ENCODE measurements at places on chromosomes 3 and 15.
A peak's percentile ranks its signal among the peaks of the same experiment; 100 is the strongest.

DNA sequence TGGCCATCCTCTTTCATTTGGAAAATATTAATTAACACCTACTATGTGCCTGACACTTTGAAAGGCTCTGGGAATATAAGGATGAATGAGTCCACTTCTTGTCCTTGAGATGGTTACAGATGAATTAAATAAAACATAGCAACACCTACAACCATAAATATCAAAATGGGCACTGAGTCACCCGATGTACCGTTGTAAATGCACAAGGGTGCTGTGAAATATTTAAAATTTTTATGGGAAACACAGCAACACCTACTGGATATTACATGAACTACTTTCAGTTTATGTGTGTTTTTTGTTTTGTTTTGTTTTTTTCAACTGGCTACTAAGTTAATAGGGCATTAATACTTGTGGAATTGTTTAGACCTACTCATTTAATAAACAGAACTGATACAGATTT lies 239.0 kb upstream of the NAALADL2 start:
- peak; percentile 22 for DNase-seq

DNA sequence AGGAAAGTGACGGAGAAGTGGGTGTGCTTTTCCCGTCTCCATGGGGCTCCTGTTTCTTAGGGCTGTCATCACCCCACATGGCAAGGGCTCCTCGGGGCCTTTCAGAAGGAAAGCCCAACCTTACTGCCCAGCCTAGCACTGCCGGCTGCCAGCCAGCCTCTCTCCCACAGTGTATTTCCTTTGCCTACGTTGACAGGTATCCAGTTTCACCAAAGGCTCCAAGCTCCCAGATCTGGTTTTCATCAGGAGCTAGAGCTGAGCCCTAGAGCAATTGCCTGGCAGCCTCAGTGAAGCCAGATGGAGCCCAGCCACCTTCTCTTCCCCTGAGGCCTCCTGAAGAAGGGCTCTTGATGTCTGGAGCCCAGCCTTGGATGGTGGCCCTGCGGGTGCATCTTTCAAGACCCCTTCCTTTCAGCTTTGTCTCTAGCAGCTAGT lies 20.2 kb downstream of the CRABP1 start:
- DNase-seq, result no peak

- no peak for DNase-seq
Observed at GRCh38 chr3:167909952-167910351, 174.4 kb downstream of the SERPINI1 start.

GRCh38 chr15:90709278-90709677 lies 7.9 kb upstream of the BLM start:
- DNase-seq, result no peak

- DNase-seq, result no peak
Observed at GRCh38 chr3:166706094-166706493, 674.0 kb downstream of the ZBBX start.

GRCh38 chr15:39645138-39645975 lies 64.5 kb downstream of the THBS1 start:
- no peak for DNase-seq

DNA sequence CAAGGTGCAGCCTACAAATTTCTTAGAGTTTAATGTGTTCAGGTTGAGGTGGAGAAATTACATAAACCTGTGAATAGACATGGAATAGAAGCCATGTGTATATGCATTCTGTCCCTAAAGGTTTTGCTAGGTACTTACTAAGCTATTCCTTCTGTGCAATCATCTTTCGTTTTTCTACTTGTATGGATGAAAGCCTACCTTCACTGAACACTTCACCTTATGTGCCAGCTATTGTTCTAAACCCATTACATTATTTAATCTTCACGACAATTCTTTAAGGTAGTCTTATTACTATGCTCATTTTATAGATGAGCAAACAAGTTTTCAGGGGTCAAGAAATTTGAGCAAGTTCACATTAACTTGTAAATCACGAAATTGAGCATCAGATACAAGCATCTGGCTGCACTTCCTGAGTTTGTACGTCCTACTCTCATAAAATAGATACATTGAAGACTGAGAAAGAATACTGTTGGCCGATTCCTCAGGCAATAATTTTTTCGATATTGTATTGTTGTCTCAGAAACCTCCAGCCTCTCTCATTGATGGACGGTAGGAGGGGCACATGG lies 635 bp upstream of the RCN2 start:
- DNase-seq, result no peak

DNA sequence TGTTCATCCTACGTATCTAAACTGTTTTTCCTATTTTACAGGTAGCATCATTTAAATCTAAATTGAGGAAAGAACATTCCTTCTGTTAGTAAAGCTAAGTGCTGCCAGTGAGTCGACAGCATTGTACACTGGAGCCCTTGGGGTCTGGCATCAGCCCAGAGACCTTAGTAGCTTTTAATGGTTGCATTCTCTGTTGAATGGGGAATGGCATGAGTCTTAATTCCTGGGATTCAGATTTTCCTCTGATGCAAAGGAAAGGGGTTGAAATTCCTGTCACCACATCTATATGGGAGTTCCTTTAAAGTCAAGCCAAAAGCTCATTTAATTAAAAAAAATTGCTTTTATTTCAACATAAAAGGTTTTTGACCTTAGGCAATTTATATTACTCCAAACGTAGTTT lies 148.4 kb upstream of the GBE1 start:
- no peak for DNase-seq

- DNase-seq, result no peak
Observed at GRCh38 chr3:30263925-30264313, 342.5 kb upstream of the TGFBR2 start.

DNA sequence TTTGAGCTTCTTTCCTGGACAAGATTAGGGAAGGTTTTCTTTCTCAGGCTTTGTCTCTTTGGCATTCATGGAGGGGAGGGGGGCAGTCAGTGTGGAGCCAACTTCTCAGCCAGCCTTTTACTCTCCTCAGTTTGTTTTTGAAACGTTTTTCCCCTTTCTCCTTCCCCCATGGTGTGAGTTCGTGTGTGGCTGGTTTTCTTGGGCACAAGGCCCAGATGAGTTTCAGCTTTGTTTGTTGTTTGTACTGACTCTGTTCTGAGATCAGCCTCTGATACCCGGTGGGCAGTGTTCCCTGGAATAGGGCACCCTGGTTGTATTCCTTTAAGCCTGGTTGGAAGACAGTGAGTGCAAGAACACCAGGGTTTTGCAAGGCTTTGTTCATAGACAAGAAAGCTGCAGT lies 168.2 kb upstream of the RARB start:
- peak; percentile 47 for DNase-seq

DNA sequence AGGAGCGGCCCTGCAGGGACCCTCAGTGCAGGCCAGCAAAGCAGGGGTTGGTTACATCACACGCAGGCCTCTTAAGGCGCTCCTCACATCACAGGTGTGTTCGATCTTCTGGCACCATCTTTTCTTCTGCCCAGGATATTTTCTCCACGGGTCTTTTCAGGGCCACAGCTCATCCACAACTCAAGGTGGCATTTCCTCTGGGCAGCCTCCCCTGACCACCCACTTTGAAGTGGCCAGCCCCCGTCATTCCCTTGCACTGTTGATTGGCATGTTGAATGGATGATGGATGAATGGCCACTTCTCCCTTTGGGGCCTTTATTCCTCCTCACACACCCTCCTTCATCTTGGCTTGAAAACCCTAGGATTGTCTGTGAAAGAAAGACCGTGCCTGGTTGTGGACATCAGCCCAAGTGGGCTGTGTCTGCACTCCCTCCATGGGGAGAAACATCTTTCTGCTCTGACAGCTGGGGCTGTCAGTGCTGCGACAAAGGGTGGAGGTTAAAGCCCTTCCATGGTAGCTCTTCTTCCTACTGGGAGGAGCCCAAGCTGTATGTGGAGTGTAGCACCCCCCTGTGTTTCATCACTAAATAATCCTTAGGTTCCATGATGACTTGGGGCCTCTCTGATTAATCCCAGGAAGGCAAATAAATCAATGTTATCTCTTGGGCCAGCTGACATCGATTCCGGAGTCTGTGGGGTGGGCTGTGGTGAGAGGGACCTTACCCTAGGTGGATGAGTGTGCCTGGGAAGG lies 102.5 kb downstream of the EPHB1 start:
- no peak for DNase-seq

DNA sequence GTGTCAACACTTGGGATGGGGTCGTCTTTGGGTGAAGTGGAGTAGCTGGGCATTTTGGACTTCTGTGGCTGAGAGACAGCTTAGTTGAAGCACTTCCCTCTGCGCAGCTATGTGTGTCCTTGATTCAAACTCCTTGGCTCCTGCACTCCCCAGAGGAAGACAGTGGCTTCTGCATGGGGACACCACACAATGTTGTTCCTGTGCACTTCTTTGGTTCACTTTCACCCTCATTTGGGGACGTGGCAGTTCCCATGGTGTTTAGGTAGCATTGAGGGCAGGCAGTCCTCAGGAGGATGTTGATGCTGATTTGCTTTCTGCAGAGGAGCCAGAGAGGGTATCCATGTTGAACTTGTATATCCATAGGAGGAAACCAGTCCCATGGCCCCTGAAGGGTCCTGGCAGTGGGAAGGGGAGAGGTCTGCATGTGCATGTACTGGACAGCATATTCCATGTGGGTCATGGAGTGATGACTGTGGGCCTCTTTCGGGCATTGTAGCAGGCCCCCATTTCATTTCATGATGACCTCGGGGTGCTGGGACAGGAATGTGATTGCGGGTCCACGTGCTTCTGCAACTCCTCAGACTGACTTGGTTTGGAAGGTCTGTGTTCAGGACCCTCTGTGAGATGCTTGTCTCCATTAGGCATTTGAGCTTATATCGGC lies 135.4 kb downstream of the SNRPN start:
- no peak for DNase-seq

DNA sequence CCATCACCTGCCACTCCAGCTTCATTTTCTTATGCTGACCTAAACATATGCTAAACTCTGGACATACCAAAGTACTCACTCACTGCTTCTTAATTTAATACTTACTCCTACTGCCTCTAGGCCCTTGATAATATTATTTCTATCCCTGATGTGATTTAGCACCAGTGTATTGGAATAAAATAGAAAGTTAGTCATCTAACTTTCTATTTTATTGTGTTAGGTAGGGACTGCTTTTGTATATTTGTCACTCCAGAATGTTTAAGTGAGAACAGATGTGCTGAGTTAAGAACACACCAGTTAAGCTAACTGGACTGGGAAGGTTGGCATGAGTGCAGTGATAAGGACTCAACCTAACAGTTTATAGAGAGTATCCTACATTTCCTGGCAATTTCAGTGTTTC lies 6.5 kb upstream of the CLDN16 start:
- DNase-seq, result peak; percentile 26

GRCh38 chr3:191047930-191048329 lies 151.1 kb upstream of the OSTN start:
- DNase-seq, result no peak

DNA sequence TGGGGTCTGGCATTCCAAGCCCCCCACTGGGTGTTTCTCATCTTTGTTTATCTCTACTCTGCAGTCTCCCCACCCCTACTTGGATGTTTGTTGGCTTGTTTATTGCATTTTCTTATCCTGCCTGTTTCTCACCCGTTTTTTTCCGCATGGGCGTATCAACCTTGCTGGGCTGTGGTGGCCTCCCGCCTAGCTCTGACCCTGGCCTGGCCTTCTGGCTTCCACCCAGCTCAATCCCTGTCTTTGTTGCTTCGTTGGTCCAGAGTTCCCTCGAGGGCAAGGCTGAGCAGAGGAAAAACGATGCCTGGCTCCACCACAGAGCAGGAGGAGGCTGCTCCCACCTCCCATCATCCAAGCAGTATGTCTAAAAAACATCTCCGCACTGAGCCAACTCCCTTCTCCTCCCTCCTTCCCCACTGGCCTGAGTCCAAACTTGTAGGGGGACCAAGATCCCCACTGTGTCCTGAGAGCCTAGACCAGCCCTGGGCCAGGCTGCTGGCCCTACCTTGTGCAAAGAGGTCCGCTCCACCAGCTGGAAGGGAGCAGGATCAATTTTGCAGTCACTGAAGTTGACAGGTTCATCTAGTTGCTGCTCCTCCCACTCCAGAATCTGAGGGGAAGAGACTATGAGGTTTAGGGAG lies 9.8 kb downstream of the CLCN2 start:
- DNase-seq, result no peak

DNA sequence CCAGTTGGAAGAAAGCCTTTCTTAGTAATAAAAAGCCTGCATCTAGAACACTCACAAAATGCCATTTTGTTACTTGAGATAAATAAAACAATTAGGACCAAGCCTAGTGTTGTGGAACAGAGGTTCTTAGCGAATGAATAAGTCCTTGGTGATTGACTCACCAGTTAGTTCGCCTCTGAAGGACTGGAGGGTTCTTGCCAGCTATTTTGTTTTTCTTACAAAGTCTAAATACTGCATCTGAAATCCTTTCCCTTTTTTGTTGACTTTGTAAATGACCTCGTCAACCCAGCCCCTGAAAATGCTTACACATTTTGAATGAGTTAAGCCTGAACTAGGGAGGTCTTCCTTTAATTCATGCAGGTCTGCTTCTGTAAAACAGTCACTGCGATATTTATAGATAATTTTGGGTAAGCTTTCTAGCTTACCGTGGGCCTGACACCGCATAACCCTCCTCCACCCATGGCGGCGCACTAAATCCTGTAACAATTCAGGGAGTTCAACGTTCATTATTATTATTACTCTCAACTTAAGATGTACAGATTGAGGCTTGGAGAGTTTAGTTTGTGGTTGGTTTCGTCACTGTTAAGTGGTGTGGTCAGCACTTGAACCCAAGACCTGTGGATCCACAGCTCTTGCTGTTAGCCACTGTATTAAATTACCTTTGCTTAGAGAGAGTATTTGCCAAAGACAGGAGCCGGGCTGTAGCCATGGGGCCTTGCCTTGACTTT lies 45.0 kb upstream of the SACM1L start:
- DNase-seq, result peak; percentile 97

- DNase-seq, result peak; percentile 35
Observed at GRCh38 chr3:22996920-22997571, 206.1 kb upstream of the UBE2E2 start.

GRCh38 chr3:47612178-47612577 lies 33.5 kb upstream of the CSPG5 start:
- peak; percentile 89 for DNase-seq

- DNase-seq, result peak; percentile 58
Observed at GRCh38 chr15:41989573-41990242, 17.4 kb upstream of the EHD4 start.

- peak; percentile 16 for DNase-seq
Observed at GRCh38 chr3:69065318-69065964, 13.3 kb upstream of the TMF1 start.

GRCh38 chr3:197003461-197004385 lies 25.9 kb downstream of the MELTF start:
- DNase-seq, result no peak

- DNase-seq, result peak; percentile 75
Observed at GRCh38 chr3:127672429-127673190, at the start of gene ABTB1. Gene ABTB1 (plus strand): TSS chr3:127672952. CDS start chr3:127673026, 74 bp downstream.

DNA sequence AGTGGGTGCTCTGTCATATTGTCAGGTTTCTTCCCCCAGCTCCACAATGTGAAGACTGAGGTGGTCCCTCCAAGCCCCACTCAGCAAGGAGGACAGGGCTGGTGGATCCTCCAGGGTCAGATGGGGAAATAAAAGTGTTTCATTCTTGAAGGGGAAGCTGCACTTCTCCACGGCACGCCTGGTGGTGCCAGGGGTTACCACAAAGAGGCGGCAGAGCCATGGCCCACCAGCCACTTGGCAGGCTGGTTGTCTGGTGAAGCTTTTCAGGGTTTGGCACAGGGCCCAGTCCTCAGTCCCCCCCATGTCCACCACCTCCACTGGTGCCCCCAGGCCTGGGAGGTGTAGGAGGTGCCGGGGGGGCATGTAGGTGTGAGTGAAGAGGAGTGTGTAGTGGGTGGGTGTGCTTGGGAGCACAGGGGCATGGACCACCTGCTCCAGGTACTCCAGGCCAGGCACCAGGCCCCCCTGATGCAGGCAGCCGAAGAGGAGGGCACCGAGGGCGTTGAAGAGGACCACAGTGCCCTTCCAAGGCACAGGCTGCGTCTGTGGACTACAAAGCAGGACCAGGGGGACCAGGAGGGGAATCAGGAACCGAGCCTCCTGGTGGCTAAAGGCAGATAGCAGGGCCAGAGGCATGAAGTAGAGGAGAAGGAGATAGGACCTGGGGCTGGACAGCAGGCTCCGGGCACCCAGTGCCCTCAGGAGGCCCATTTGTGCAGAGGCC lies 5.0 kb upstream of the NCBP2 start:
- no peak for DNase-seq
